ENCODE measurements at places on chromosomes 11 and 22. TPM values are rescaled to one million over a fixed set of nuclear protein-coding genes. Genes with fewer than 3 reads are reported as not detected.
A peak's percentile ranks its signal among the peaks of the same experiment; 100 is the strongest.

DNA sequence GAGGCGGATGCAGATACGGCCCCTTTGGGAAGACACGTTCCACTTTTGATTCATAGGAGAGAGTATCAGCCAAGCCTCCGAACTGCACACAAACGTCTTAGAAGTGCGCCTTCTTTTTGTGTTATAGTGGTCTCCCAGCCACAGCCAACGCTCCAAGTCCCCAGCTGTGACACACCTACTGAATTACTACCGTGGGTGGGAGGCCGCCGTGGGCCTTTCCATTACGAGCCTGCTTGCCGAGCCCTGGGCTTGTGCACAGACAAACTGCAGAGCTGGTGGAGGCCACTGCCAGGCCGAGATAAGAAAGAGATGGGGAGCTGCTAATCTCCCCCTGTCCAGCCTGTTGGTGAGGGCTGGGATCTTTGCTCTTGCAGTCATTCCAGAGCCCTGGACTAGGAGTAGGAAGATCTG is 761 bp downstream of the HMBS start:
- no peak for DNase-seq

- no peak for DNase-seq
Observed at GRCh38 chr11:85052636-85053035, 574.5 kb downstream of the DLG2 start.

DNA sequence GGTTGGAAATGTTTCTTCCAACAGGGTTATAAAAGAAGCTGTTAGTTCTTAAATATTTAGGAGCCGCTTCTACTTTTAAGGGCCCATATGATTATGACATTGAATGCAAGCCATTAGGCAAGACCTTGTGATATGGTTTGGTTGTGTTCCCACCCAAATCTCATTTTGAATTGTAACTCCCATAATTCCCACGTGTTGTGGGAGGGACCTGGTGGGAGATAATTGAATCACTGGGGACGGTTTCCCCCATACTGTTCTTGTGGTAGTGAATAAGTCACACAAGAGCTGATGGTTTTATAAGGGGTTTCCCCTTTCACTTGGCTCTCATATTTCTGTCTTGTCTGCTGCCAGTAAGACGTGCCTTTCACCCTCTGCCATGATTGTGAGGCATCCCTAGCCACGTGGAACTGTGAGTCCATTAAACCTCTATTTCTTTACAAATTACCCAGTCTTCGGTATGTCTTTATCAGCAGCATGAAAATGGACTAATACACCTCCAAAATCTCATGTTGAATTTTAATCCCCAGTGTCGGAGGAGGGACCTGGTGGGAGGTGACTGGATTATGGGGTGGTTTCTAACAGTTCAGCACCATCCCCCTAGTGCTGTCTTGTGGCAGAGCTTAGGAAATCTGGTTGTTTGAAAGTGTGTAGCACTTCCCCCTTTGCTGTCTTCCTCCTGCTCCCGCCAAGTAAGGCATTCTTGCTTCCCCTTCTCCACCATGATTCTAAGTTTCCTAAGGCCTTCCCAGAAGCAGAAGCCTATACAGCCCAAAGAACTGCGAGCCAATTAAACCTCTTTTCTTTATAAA is 4.3 kb downstream of the CD59 start:
- no peak for DNase-seq

DNA sequence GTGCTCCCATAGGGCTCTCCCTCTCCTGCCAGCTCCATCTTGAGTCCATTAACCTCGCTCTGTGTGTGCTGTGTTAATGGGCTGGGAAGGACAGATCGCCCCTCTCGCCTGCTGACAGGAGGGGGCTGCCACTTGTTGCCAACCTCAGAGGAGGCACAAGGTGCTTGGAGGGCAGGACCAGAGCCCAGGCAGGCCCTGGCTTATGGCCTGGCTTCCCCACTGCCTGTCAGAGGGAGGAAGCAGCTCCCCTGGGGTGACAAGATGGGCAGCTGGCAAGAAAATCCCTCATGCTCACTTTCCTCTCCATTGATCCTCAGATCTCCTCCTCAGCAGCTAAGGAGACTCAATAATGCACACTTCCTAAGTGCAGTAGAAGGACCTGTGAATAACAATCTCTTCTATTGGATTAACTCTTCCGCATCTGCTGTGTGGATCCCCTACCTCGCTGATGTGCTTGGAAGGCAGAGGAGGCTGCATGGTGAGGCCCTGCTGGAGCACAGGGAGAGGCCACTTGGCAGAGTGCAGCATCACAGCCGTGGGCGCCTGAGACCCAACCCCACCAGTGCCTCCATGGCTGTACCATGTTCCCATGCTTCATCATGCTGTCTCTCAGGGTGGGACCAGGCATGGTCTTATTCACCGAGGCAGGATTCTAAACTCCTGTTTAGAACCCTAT is 70.3 kb downstream of the TRIM29 start:
- DNase-seq = no peak

- no peak for DNase-seq
Observed at GRCh38 chr22:38416621-38417251, 38.3 kb downstream of the KCNJ4 start.

GRCh38 chr11:116986521-116987105 is 111.6 kb downstream of the SIK3 start:
- DNase-seq = peak; percentile 29

DNA sequence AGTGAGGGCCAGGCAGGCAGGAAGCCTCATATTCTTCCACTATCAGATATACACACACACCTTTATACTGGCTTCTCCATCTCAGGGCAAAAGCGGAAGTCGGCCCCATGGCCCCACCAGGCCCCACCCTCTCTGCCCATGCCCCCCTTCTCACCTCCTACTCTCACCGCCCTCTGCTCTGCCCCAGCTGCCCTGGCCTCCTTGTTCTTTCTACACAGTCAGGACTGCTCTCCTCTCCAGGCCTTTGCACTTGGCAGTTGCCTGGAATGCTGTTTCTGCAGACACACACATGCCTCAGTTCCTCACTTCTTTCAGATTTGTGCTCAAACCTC is 25.3 kb downstream of the OTOG start:
- no peak for DNase-seq

DNA sequence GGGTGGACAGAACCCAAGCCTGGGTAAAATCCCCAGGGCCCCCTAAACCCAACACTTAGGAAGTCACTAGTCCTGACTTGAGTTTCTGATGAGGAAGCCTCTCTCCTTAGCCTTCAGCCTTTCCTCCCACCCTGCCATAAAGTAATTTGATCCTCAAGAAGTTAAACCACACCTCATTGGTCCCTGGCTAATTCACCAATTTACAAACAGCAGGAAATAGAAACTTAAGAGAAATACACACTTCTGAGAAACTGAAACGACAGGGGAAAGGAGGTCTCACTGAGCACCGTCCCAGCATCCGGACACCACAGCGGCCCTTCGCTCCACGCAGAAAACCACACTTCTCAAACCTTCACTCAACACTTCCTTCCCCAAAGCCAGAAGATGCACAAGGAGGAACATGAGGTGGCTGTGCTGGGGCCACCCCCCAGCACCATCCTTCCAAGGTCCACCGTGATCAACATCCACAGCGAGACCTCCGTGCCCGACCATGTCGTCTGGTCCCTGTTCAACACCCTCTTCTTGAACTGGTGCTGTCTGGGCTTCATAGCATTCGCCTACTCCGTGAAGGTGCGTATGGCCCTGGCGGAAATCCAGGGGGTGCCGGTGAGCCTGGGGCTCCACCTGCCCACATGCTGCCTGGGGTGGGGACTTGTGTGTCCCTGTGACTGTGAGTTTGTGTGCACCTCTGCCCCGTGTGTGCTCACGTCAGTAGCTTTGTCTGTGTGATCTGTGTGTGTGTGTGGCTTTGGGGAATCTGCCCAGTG is at the start of gene IFITM1:
IFITM1 (plus strand) TSS at position 254 of the 767 bp plus-strand sequence; CDS start at position 385, 131 bp downstream.
- no peak for DNase-seq

GRCh38 chr11:121029813-121030445 is 6.0 kb downstream of the TBCEL start:
- DNase-seq = no peak

GRCh38 chr11:81579339-81579738 is 1154.3 kb downstream of the FAM181B start:
- DNase-seq = no peak

- DNase-seq = no peak
Observed at GRCh38 chr11:32630844-32631243, 47.2 kb downstream of the EIF3M start.

DNA sequence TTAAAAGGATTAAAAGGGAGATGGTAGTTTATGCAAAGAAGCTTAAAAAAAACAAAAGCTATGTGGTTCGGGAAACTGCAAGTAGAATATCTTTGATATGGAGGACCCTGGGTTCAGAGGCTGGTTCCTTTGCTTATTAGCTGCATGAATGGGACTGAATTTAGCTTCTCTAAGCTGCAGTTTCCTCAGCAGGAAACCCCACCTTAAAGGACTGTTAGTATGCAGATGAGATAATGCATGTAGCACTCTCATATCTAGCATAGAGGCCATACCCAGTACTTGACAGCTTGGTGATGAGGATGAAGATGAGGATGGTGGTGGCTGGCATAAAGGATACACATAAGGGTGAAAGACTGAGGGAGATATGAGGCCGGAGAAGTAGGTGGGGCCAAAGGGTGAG is 134.6 kb downstream of the RRAS2 start:
- no peak for DNase-seq

MMP27 gene
- total RNA-seq = not detected

LDHA gene
- total RNA-seq = 319 TPM

PATE2 gene
- total RNA-seq = 0.07 TPM

LRRC74B gene
- total RNA-seq = not detected

MRGPRX3 gene
- not detected for total RNA-seq
